ENCODE measurements at places on chromosomes 5 and 9.

DNA sequence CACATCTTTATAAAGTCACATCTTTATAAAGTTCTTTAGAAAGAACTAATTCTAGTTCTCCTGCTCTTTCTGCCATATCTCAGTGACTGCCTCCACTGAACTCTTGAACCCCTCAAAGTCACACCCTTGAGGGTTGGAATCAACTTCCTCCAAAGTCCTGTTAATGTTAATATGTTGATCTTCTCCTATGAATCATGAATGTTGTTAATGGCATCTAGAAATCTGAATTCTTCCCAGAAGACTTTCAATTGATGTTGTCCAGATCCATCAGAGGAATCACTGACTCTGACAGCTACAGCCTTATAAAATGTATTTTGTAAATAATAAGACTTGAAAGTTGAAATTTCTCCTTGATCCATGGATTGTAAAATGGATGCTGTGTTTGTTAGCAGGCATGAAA lies 213.4 kb downstream of the COX7C start:
- DNase-seq, result no peak

GRCh38 chr5:107658528-107658927 lies 12.2 kb downstream of the EFNA5 start:
- DNase-seq, result no peak

DNA sequence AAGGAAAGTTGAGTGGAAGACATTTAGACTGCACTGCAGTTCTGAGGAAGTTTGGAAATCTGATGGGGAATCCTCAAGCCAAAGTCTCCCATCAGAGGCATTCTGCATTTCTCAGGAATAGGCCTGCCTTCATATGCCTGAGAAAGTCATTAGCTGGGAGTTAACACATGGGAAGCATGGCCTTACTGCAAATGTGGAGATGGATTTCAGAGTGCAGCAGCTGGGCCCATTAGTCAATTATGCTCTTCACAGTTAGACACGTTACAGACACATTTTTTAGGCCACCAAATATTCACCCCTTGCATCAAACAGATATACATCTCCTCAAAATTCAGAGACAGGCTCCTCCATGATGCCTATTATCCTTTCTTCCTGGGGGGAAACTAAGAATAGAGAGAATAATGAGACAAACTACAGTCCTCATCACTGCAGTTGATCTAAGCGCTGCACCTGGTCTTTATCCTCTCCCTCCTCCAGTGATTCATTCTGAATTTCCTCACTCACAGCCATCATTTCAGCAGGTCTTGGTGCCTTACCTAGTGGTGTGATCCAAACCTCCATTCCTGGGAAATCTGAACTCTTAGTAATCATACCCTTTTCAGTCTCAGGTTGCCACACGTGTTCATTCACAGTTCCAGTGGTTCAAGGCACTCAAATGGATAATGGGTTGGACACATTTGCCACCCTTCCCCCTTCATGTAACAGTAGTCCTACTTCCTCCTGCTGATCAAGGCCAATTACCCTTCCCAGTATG lies 47.9 kb upstream of the PPP2CA start:
- DNase-seq, result no peak

DNA sequence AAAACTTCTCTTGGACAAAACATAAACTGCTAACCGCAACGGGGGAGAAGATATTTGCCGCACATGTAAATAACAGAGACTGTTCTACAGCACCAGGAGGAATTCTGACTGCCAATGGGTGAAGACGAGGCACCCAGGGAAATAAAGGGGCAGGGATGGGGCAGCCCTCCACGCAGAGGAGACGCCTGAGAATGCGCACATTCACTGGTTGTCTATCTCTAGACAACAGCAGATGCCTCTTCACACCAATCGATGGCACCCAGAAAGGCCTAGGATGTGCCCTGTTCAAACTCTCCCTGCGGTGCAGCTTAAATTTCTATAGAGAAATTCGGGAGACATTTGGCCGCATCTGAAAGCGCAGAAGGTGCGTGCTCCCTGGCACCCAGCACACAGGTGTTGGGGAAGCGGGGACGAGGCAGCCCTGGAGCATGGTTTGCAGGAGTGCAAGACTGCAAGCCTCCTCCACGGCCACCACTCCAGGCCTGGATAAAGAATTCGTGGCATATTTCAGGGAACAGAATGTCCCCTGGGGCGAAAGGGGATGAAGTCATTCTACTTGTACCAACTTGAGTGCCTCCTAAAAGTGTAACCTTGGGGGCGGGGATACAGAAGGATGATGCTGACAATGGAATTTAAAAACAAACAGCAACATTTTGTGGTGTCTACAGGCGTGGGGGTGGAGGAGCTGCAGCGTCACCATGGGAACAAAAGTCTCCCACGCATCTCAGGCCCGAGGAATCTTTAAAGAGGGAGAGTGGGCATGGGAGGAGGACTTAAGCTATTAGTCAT lies 6.3 kb upstream of the IRX2 start:
- DNase-seq, result peak; percentile 99

DNA sequence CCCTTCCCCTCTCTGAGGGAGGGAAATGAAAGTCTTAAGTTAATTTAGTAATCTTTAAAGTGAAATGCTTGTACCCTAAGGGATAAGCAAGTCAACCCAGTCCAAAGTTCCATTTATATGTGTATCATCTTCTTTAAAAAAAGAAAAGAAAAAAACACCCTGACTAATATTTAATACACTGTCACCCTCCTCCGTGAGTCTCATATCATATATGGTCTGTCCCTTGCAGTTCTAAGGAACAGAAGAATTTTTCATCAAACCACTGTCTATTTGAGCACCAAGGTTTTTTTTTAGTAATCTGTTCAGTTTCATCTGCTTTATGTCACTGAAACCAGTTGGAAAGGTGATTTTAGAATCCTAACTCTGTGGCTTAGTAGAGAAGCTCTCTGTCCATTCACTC lies 15.2 kb downstream of the TNIP1 start:
- no peak for DNase-seq

DNA sequence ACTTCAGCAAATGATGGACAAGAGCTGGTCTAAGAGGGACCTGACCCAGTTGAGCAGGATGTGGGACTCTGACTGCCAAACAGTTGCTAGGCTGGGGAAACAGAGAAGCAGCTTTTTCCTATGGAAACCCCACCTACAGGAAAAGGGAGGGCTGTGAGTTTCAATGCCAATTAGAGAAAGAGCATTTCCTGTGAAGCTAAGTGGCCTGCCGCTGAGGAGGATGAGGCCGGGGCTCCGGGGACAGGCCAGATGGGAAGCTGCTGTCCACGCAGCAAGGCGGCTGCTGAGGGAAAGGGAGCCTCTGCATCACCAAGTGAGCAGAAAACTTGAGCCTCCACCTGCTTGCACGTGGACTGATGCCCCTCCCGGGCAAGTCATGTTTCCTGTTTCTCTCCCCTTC lies at the start of gene PCDH12:
Gene PCDH12, minus strand, starts transcription at position 90 of the 400 bp plus-strand sequence. CDS start 351 bp downstream, outside the sequence.
- DNase-seq, result peak; percentile 33

GRCh38 chr9:133403766-133404453 lies 13.9 kb downstream of the REXO4 start:
- no peak for DNase-seq

GRCh38 chr9:96009690-96010472 lies 134.4 kb downstream of the ERCC6L2 start:
- no peak for DNase-seq

DNA sequence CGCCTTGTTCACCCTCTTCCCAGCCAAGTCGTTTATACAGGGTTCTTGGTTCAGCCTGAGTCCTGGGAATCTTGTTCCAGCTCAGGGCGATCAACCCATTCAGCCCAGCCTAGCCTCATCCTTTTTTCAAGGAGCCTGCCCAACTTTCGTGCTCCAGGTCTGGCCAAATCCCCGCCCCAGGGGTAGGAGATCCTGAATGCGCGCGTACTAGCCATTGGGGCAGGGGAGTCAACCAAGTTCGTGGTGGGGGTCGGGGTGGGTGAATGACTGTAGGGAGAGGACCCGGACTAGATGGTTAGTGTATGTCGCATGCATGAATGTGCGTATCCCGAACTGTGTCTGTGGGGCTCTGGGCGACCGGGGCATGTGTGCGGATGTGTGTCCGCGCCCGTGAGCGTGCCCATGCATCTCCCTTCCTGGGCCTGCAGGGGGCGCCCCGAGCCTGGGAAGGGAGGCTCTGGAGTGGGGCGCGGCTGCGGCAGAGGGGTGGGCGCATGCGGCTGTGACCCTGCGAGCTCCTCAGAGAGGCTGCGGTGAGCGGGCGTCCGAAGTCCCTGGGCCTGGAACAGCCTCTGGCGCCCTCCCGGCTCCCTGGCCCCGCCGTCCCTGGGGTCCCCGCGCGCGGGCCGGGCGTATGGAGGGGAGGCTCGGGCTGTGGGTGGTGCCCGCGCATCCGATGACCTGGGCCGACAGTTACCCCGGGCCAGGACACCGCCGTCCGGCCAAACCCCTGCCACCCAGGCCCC lies 8.7 kb downstream of the CCL21 start:
- DNase-seq, result peak; percentile 63
